ENCODE measurements at places on chromosomes 1 and 21.

- DNase-seq = no peak
Observed at GRCh38 chr1:108200687-108201051, 526 bp upstream of the SLC25A24 start.

GRCh38 chr1:152899027-152899426, 9.3 kb upstream of the IVL start:
- no peak for DNase-seq

DNA sequence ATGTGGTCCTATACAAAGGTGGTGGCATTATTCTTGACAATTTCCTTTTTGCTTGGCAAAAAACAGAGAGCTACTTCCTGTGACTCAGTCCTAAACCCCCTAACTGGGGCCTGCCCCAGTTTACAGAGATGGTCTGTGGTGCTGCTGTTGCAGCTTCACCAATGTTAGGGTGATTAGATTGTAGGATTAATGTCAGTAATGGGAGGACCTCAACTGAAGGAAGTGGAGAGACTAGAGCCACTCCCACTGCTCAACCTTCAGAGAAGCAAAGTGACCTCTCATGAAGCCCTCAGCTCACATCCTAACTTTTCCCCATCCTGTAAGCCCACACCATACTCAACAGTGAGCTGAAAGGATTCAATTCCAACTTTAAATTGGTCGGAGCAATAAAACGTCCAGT, 3.6 kb downstream of the S100A6 start:
- peak; percentile 9 for DNase-seq

DNA sequence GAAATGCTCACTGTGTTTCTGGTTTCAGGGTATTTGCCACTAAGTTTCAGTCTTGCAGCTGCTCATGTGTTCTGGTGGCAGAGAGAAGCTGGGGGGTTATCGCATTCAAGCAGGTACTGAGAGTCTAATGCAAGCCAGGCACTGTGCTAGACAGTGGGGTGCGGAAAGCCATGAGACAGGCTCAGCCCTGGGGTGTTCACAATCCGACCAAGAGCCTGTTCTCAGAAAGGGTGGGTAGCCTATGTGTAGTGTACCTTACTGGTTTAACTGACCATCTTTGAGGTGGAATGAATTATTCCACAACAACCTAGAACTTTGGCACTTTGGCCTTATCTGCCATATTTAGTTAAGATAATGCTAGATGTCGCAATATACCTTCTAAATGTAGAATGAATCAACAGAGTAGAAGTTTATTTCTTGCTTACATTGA, 55.3 kb upstream of the ROR1 start:
- DNase-seq = no peak

DNA sequence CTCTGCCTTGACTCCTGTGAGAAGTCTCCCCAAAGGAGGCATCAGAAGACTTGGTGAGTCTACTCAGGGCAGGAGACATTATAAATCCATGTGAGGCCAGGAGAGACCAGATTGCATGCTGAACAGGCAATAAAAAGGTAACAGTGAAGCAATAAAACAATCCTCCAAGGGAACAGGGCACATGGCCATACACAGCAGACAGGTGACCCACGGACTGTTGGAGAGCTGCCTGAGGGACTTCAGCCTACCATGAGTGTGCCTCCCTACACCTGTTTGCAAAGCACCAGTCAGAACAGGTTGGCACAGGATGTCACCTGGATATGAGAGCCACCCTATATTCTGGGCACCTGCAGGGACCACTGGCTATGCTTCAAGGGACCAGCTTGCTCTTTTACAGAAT, 67.6 kb downstream of the MAB21L3 start:
- no peak for DNase-seq

DNA sequence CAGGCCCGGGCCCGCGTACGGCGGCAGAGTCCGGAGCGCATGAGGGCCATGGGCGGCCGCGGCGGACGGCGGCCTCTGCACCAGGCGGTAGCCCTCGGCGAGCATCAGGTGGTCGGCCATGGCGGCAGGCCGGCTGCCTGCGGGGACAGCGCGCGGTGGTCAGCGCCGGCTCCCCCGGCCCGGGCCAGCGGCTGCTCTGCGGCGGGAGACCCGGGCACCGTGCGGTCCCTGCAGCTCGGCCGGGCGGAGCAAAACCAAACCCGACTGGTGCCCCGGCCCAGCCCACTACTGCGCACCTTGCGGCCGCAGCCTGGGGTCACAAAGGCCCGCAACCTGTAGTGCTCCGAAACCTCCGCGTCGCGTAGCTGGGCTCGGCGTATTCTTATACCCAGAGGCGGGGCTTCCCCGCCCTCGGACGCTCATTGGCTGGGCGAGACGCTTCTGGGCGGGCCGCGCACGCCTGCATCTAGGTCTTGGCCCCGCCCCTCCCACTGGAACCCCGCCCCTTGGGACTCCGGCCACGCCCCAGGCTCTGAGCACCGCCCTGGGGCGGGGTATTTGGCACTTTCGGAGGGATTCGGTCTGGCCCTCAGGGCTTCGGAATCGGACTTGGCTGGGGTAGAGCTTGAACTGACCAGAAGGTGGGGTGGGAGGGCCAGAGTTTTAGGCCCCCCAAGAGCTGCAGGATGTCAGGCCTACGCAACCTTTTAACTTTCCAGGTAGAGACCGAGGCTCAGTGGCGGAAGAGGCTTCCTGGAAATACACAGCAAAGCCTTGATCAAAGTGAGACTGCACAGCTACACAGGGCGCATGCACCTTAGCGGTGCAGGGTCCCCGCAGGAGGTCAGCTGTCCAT, at the start of gene CITED4:
Gene CITED4, minus strand, starts transcription at position 356 of the 856 bp plus-strand sequence. Its CDS starts 236 bp downstream, at position 120.
- peak; percentile 98 for DNase-seq

- no peak for DNase-seq
Observed at GRCh38 chr1:16094453-16095158, 21.2 kb upstream of the FAM131C start.

DNA sequence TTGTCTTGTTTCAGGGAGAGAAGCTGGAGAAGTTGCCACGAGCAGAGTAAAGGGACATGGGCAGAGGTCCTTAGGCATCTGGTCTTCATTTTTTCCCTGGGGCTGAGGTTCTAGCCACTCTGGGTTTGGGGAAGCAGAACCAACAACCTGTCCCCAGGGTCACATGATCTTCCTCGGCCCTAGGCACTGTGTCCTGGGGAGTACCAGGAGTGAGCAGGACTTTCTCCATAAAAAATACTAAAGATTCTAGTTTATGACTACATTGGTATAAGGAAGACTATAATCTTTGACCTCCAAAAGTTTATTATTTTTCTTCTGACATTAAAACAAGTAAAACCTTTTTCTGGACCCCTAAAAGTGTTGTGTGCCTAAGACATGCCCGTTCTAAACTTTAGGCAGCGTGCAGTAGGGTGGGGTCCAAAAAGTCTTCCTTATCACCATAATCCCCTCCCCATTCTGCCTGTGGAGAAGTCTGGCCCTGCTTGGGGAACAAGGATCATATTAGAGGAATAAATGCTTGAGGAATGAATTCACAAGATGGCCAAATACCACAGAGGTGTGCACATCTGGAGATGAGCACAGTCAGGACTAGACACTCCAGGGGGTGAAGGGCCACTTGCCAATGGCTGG, 19.3 kb upstream of the IGSF3 start:
- no peak for DNase-seq

Measured in sciatic nerve (tissue), 2 donors.